ENCODE measurements at places on chromosomes 4 and X.

- no peak for DNase-seq
Measured at GRCh38 chrX:133414406-133415275, 648 bp downstream of the GPC4 start.

- DNase-seq: peak; percentile 42
Measured at GRCh38 chr4:168496834-168497233, at the start of gene PALLD. Gene PALLD, plus strand, starts transcription at chr4:168497052.

DNA sequence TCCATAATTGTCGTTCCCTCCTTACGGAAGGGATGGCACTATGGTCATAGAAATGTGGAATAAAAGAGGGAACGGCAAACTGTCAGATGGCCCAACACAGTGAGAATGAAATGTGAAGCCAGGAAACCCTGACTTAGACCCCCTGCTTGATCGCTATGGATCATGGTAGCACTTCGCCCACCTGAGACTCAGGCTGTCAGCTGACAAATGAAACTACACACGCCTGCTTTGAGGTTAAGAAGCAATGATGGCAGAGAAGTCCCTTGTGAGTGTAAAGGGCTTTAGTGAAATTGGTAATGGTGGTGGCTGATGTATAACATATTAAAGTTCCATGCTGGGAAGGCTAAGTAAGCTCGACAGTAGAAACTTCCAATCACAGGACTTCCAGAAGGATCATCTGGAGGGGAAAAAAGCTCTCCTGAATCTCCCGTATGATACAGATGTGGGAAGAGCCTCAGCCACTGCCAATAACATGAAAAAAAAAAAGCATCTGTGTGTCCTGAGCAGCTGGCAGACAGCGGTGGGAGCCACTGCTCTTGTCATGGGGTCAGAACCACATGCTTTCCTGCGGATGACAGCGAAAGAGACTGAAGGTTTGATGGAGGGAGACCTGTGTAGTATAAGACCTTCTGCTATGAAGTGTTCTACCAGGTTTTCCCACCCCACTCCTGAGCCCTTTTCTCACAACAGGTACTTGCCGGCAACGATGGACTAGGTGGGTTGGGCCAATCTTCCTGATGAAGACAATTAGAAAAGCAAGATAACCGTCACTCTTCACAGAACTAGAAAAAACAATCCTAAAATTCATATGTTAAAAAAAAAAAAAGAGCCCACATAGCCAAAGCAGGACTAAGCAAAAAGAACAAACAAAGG is 107.6 kb downstream of the AFAP1 start:
- peak; percentile 22 for DNase-seq

DNA sequence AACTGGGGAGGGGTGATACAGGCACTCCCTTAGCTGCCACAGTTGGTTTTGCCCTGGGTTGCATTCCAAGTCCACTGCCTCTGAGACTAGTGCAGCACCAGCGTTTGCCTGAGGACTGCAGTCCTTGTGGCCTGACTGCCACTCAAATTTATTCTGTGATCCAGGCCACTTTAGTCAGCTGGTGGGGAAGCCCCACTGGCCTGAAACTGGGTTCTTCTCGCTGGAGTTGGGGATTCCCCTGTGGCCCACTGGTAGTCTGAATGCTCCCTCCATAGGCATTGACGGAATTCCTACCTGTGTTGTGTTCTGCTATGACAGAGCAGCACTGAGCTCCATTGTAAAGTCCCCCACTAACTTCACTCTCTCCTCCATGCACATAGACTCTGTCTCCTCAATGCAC is 63.8 kb downstream of the PTPN13 start:
- no peak for DNase-seq

DNA sequence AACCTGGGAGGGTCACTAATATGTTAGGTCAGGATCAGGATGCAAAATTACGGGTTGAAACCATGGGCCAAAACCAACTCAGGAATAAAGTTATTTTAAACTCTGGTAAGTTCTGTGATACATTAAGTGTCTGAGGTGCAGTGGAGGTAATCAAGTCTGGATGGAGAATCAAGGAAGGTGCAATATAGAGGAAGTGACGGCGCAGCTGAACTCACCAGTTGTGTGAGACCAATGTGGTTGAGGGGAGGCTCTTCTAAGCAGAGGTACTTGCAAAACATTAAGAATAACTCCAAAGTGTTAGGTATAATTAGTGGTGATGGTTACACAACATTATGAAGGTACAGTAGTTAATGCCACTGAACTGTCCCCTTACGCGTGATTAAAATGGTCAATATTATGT is 19.7 kb downstream of the GAB3 start:
- no peak for DNase-seq

DNA sequence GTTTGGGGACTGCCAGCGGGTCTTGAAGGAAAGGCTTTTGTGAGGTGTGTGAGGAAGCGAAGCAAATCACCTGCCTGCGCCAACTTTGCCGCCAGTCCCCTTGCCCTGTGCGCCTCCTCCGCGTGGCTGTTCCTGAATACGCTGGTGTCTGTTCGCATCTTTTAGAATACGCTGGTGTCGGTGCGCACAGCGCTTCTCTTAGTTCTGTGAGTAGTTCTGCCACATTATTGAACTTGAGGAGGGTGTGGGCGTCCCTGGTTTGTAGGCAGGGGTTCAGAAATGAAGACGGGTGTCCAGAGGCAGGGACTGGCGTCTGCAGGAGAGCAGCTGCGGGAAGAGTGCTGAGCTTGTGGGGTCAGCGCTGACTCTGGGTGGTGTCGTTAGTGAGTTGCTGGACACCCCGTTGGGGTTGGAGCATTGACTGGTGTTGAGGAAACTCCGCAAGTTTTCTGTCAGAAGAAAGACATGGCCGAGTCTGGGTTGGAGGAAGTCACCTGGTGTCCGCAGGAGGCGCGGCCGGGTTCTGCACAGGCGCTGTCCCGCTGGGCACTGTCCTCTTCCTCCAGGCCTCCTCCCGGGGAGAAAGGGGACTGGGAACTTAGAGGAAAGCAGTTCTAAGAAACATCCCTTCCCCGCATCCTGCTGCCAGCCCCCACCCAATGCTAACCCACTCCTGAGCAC is 930 bp downstream of the ZNF718 start:
- DNase-seq: peak; percentile 29

DNA sequence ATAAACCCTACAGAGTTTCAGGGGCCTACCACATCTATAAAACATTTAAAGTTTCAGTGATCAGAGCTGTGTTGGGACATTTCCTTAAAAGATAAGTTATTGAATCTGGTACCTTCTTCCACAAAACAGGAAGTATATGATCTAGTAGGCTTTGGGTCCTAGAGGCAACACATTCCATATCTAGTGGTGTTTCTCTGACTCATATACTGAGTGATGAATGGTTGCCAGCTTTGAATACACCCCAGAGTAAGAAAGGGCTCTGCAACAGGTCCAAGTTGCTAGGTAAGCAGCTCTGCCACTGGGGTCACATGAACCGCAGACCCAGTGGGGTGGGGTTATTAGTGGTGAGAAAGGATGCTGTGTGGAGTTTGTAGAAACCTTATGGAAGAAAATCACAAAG is 32.4 kb upstream of the BLTP1 start:
- DNase-seq: no peak

DNA sequence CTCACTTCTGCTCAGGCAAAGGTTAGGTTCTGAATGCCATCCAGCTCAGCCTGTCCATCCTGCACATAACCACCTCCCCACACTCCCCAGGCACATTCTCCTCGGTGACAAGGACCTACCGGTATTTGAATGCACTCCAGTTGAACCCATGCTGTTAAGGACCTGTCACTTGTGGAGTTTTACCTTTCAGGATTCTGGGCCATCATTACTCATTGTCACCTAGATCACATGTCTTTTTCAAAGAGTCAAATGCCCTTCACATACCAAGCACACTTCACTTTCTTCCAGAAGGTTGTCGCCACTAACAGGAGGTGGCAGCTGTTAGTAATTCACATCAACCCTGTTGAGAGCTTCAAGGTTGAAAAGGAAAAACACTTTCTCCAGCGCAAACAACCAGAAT is 218.3 kb downstream of the SOWAHB start:
- no peak for DNase-seq

DNA sequence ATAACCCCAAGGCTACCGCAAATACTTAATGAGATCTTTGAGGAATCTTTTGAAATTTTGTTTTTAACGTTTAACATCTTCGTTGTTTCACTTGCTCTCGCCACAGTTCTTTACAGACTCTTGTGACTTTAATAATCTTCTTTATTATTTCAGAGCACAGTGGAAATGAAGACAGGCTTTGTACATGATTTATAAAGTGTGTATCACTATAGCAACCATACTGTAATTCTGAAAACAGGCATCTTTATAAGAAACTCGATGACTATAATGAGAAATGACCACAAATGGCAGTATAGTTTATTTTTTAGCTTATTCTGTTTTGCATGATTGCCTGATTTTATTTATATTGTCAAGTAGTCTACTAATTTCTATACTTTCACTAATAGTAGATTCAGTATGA is 224.4 kb upstream of the GALNTL6 start:
- no peak for DNase-seq

- peak; percentile 6 for DNase-seq
Measured at GRCh38 chrX:68978255-68978654, 149.4 kb downstream of the EFNB1 start.

DNA sequence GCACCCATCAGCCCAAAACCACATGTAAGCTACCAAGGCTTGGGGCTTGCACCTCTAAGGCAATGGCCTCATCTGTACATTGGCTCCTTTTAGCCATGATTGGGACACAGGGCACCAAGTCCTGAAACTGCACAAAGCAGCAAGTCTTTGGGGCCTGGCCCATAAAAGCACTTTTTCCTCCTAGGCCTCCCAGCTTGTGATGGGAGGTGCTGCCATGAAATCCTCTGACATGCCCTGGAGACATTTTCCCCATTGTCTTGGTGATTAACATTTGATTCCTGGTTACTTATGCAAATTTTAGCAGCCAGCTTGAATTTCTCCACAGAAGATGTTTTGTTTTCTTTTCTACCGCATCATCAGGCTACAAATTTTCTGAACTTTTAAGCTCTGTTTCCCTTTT is 58.5 kb upstream of the PABPC4L start:
- DNase-seq: no peak

- DNase-seq: no peak
Measured at GRCh38 chr4:149311076-149311475, 504.6 kb downstream of the IQCM start.

DNA sequence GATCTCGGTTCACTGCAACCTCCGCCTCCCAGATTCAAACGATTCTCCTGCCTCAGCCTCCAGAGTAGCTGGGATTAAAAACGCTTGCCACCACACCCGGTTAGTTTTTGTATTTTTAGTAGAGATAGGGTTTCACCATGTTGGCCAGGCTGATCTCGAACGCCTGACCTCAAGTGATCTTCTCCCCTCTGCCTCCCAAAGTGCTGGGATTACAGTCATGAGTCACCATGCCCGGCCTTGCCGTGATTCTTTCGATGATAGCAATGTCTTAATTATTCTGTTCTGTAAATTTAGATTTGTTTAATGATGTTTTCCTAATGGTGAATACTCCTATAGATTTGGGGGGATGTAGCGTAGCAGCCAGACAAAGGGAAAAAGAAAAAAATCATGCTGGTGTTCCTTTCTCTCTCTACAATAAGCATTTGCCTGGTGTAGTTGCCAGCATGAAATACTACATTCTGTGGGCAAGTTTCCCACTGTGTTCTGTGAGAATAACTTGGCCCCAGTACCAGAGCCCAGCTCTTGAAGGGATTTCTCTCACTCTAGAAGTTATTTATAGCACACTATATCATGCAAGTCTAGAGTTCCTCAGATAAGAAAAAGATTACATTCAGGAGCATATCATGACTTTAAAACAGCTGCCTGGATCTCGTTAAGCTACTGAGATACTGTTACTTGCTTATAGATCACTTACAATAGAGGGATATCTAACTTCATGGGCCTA is 15.4 kb downstream of the NIPAL1 start:
- peak; percentile 31 for DNase-seq

DNA sequence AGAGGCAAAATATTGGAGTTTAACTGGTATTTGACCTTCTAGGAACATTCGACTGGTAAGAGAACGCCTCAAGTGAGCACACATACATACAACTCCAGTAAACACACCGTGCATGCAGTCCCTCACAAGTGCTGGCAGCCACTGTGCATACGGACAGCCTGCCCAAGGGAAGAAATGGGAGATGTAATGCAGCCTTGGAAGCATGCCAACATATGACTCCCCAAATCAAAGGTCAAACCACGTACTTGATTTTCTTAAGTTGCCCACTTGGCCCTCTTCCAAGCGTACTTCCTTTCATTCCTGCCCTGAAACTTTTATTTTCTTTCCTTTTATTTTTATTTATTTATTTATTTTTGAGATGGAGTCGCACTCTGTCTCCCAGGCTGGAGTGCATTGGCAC is 206.6 kb downstream of the SPRY1 start:
- DNase-seq: peak; percentile 10

DNA sequence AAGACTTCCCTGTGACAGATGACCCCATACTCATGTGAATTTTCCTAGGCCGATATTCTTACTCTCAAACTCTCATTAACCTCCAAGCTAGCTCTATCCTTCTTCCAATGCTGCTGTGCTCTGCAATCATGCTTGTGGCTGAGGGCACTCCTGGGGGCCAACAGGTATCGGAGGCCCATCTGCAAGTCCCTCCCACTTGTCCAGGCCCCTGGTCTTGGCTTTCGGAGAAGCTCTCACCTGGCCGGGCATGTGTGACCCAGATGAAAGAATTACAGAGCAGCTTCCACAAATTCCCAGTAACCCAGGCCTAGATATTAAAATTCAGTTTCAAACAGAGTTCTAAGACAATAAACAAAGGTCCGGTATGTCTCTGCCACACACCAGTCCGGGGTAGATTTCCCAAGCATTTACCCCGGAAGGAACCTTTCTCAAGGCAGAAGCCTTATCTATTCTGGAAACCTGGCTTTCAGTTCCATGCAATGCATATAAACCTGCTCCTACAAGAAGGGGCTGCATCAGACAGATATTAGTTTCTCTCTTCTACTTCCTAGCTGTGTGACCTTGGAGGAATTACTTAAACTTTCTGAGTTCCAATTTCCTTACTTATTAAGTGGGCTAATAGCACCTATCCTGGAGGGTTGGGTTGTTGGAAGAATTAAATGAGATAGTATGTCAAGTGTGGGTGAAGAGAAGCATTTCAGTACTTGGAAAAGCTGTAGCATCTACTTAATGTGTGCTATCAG is 270.8 kb downstream of the PTTG2 start:
- no peak for DNase-seq
